ENCODE measurements at places on chromosomes 12 and 14.

DNA sequence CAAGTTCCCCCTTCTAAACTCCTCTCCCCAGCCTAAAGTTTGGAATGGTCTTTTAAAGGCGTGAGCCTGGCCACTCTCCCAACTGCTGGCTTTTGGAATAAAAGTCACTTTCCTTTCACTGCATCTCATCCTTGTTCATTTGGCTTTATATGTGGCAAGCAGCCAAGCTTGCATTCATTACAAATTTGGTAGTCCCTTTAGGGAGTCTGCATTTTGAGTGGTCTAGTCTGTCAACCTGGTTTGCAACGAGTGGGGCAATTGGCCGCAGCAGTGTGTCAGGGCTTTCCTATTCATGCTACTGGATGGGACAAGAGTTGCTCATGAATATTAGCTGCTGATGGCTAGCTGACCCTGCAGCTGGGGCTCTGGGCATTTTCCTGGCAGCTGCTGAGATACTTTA lies 57.0 kb downstream of the CATSPERB start:
- no peak for DNase-seq

- no peak for DNase-seq
These were observed 293.9 kb upstream of the PRKD1 start for GRCh38 chr14:30221546-30221945.

DNA sequence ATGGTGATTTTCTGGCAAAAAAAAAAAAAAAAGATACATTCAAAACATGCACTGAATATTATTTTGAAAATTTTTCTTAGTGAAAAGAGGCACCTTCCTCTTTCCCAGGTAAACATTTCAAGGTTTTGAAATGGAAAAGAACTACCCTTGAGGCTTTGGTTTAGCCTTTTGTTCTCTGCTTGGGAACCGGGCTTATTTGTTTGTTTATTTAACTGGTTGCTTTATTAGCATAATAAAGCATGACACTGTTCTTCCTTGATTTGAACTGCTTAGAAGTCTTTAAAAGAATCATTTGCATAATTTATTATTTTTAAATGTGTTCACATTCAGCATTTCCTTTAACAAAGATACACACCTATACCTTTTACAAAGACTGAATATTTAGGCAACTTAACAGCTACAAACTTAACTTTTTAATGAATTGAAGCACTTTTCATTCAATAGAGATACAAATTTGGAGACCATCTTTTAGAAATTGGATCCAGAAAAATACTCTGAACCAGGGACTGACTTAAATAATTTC lies 174.5 kb downstream of the FBXL14 start:
- no peak for DNase-seq

DNA sequence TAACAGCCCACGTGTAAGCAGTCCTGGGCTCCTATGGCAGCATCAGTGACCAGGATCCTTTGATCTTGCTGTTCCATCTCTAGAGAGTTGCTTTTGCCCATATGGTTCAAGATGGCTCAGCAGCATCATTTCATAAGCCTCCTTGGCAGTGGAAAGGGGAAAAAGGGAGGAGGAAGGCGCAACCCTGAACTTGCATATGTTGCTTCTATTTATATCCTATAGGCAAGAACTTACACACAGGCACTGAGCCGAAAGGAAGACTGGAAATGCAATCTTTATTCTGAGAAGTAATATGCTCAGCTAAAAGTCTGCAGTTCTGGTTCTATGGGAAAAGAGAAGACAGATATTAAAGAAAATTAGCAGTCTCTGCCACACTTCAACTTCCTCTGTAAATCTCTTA lies 167.7 kb upstream of the PLXNC1 start:
- DNase-seq, result no peak

GRCh38 chr12:102334765-102335164 lies 137.1 kb upstream of the PMCH start:
- no peak for DNase-seq
